ENCODE measurements at places on chromosomes 2 and 18.

DNA sequence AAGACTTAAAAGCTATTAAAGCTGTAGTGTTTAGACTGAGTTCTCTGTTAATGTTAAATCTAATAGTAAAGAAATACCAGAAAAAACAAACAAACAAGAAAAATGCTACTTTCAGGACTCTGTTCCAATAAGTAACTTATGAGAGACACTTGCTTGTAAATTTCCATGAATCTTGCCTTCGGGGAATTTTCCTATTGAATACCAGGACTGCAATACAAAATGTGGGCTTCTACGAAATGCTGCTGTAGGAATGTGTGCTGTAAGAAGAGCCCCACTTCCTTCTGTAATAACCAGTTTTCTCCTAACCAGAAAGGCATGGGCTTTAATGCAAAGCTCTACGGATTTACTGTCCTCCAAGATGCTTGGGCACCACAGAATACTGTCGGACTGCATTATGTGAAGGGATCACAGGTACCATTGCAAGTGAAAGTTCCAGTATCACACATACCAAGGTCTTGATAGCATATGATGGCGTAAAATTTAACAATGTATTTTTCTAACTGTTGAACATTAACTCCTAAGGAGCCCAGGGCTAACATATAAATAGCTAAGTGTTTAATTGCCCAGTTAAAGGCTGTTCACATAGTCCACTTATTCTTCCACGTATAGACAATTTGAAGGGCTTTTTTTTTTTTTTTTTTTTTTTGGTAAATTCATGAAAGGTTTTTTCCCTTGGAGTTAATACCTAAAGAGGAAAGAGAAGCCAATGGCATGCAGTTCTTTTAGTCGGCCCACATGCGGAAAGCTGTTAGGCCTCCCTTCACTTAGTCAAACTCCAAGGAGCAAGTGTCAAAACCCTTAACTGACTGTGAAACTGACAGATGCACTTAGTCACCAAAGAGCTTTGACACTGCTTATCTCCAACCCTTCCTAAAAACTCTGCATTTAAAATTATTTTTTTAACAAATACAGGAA is 564.0 kb upstream of the POU3F3 start:
- no peak for DNase-seq

GRCh38 chr18:13584825-13585224 is 141.5 kb downstream of the FAM210A start:
- DNase-seq = no peak

- no peak for DNase-seq
These were observed 56.6 kb downstream of the BMPR2 start for GRCh38 chr2:202432776-202433175.

DNA sequence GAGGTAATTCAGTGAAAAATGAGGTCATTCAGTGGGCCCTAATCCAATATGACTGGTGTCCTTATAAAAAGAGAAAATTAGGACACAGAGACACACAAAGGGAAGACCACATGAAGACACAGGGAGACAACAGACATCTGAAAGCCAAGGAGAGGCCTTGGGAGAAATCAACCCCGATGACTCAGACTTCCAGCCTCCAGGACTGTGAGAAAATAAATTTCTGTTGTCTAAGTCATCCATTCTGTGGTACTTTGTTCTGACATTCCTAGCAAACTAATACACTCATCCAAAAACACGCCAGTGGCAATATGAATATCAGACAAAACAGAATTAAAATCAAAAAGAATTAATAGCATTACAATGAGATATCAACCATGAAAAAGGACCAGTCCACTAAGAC is 303.7 kb downstream of the SS18 start:
- peak; percentile 29 for DNase-seq

DNA sequence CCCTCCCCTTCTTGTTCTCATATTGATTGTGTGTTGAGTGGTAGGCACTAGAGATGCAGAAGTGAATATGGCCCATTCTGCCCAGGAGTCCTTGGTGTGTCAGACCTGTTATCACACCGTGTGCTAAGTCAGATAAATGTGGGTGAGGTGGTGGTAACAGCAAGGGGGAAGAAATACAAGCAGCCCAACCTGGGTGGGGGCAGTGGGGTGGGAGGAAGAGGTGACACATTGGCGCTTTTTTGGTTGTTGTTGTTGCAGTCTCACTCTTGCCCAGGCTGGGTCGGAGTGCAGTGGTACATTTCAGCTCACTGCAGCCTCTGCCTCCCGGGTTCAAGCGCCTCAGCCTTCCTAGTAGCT is 12.8 kb downstream of the B3GNT2 start:
- DNase-seq = no peak

- DNase-seq = no peak
These were observed 18.6 kb downstream of the VRK2 start for GRCh38 chr2:58065248-58065647.

- DNase-seq = no peak
These were observed 3.9 kb upstream of the ZNF532 start for GRCh38 chr18:58860747-58861231.

GRCh38 chr2:134307334-134307733 is 53.5 kb downstream of the MGAT5 start:
- no peak for DNase-seq
